Smooth muscle cell of the umbilical artery (primary cell): ENCODE measurements at places on chromosomes 3 and 15. TPM values are rescaled to one million over a fixed set of nuclear protein-coding genes. Genes with fewer than 3 reads are reported as not detected.

Gene FANCI
- 5.3 and 25.3 TPM in 2 replicates for total RNA-seq

Gene ATP13A4
- 0.46 and 0.89 TPM in 2 replicates for total RNA-seq

Gene GALNT15
- 5.0 and 9.5 TPM in 2 replicates for total RNA-seq

Gene TM6SF1
- total RNA-seq: 2.5 and 5.0 TPM in 2 replicates

Gene PRSS50
- total RNA-seq: not detected in 2 replicates

Gene NLGN1
- total RNA-seq: 0.59 and 0.92 TPM in 2 replicates

Gene TFG
- total RNA-seq: 83.1 and 113 TPM in 2 replicates

Gene C3orf33
- 2.9 and 3.3 TPM in 2 replicates for total RNA-seq

Gene GOLGA8N
- 3.5 and 4.8 TPM in 2 replicates for total RNA-seq

Gene RTP3
- not detected in 2 replicates for total RNA-seq

Gene SOX14
- not detected in 2 replicates for total RNA-seq

Gene EPHA6
- not detected in 2 replicates for total RNA-seq

Gene SERPINI2
- not detected in 2 replicates for total RNA-seq
